ENCODE measurements at places on chromosomes 1 and 21.

GRCh38 chr1:34113887-34114286 lies 51.1 kb downstream of the CSMD2 start:
- peak; percentile 40 for DNase-seq

- no peak for DNase-seq
Measured at GRCh38 chr1:48493970-48494769, 22.2 kb upstream of the SPATA6 start.

DNA sequence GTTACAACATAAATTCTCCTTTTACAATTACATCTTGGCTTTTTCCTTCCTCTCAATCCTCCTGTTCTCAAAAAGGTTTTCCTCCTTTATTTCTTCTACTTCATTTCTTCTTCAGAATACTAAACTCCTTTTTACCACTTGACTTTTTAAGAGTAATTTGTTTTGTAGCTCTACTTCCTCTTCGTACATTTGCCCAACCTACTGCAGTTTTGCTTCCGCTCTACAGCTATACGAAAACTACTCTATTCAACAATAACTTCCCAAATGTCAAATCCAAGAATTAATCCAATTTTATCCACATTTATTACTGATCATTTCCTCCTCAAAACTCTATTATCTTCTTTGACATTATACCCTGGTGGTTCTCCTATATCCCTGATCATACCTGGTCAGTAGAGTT lies 3.4 kb downstream of the GDAP2 start:
- no peak for DNase-seq

GRCh38 chr21:14550135-14550534 lies 4.0 kb upstream of the SAMSN1 start:
- no peak for DNase-seq

- DNase-seq, result no peak
Measured at GRCh38 chr1:172452536-172453152, 8.8 kb upstream of the PIGC start.

GRCh38 chr1:204684571-204685235 lies 835 bp downstream of the LRRN2 start:
- DNase-seq, result peak; percentile 46
